ENCODE measurements at places on chromosomes 12 and 14. TPM values are rescaled to one million over a fixed set of nuclear protein-coding genes. Genes with fewer than 3 reads are reported as not detected.

The PSEN1 gene
- total RNA-seq: 45.4 TPM

The POTEG gene
- total RNA-seq: not detected

The ADCY4 gene
- total RNA-seq: 2.3 TPM

The DHH gene
- 0.21 TPM for total RNA-seq

The CLEC4D gene
- 10.9 TPM for total RNA-seq

The TAS2R9 gene
- total RNA-seq: not detected

The TCL1B gene
- total RNA-seq: 0.21 TPM

The ERH gene
- 61.7 TPM for total RNA-seq

The NRL gene
- 1.2 TPM for total RNA-seq

The ARHGEF25 gene
- 0.31 TPM for total RNA-seq

The SERPINA1 gene
- 453 TPM for total RNA-seq

The P2RX2 gene
- total RNA-seq: 0.10 TPM

The NOXRED1 gene
- total RNA-seq: 0.21 TPM

The TSPAN11 gene
- not detected for total RNA-seq

The OTUB2 gene
- total RNA-seq: 0.10 TPM

The DEPDC4 gene
- not detected for total RNA-seq

The RIPK3 gene
- total RNA-seq: 9.9 TPM

The PAWR gene
- 8.7 TPM for total RNA-seq

The TAS2R42 gene
- not detected for total RNA-seq

The FAM90A1 gene
- total RNA-seq: not detected

The FGF6 gene
- total RNA-seq: not detected

The TRHDE gene
- 0.21 TPM for total RNA-seq

The RNU4-1 gene
- under 0.01 TPM for total RNA-seq

The POTEM gene
- total RNA-seq: not detected

The AQP2 gene
- not detected for total RNA-seq

The GAS2L3 gene
- total RNA-seq: 9.0 TPM

The BDKRB1 gene
- 0.10 TPM for total RNA-seq

The RNU6-8 gene
- total RNA-seq: not detected

The CLEC1B gene
- total RNA-seq: 14.2 TPM

The SLC10A1 gene
- not detected for total RNA-seq

The PPFIA2 gene
- not detected for total RNA-seq

The KRT6C gene
- total RNA-seq: not detected

The PDZRN4 gene
- not detected for total RNA-seq

The TAMALIN gene
- total RNA-seq: 122 TPM

The TSFM gene
- total RNA-seq: 17.2 TPM

The NUP107 gene
- 86.6 TPM for total RNA-seq

The KRT71 gene
- not detected for total RNA-seq

The ENDOU gene
- not detected for total RNA-seq

The CACNA1C gene
- 0.10 TPM for total RNA-seq

The SLC25A47 gene
- total RNA-seq: 0.10 TPM

The KRT3 gene
- not detected for total RNA-seq

The PDE3A gene
- 1.3 TPM for total RNA-seq

The KRT78 gene
- total RNA-seq: not detected

The CLECL1 gene
- total RNA-seq: 4.4 TPM

Measured in mononuclear cell (primary cell).